ENCODE measurements at places on chromosomes 5 and 9.
A peak's percentile ranks its signal among the peaks of the same experiment; 100 is the strongest.

DNA sequence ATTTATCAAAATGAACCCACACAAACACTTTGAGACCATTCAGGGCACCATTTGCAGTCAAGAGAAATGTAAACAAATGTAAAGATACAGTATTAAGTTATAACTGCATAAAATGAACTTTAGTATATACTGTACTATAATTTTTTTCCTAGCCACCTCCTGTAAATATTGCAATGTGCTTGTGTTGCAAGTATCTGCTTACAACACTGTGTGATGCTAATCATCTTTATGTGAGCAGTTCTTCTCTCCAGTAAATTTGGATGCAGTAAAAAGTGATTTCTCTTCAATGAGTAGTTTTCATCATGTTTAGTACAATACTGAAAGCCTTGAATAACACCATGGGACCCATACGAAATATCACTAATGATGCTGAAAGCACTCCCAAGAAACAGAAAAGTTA is 9.4 kb downstream of the G3BP1 start:
- DNase-seq, result no peak

GRCh38 chr5:174409971-174410370 is 314.4 kb upstream of the MSX2 start:
- no peak for DNase-seq

DNA sequence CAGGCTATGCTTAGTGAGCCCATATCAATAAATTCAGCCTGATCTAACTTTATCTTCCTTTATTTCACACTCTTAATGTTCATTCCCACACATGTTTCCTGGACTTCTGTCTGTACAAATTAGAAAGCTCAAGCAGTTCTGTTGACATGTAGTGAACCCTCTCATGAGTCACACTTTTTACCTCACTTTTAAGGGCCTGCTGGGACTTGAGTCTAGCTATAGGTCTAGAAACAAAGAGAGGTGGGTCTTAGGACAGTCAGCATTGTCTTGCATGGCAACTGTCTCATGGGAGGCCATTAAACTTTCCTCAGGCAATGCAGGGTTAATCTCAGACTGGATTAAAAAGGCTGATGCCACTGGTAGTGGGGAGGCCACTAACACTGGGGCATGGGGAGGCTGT is 8.6 kb upstream of the CCNH start:
- DNase-seq, result no peak

- DNase-seq, result no peak
Measured at GRCh38 chr9:133959171-133959570, 33.0 kb downstream of the VAV2 start.

DNA sequence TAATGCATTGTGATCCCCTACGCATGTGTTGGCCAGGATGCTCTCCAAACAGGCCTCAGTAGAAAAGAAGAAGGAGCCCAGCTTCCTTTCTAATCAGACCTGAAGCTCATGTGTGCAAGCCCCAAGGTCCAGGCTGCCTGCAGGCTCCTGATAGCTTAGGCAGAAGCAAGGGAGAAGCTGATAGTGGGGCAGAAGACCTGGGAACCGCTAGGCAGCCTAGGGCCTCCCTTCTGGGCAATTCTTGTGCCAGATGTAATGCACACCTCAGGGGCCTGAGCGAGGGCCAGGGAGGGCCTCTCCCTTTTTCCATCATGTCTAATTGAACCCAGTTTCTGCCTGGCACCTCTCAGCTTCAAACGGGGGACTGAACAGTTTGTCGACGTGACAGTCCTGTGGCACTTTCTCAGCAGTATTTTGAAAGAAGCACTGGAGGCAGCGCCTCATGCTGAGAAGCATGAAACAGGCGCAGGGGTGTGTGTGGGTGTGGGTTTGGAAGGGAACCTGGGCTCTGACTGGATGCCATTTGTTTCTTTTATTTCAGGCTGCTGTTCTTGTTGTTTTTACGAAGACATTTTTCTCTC is 212.8 kb downstream of the PIK3R1 start:
- DNase-seq, result no peak

GRCh38 chr5:60482301-60482700 is 217.7 kb downstream of the DEPDC1B start:
- no peak for DNase-seq

DNA sequence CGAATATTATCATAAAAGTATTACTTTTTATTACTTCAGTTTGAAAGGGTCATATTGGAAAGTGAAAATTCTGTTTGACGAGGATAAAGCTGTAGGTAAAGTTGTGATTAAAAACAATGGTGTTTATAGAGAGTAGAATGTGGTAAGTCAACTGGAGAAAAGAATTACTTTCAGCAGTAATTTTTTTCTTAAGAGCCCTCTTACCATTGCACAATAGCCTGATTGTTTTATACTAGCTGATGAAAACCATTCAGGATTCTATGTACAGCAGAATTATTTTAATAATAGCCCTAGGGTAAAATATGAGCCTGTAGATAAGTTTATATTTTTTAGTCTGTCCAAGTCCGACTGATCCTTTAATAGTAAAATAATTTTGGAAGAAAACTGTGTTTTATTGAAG is 16.6 kb downstream of the CDC42SE2 start:
- DNase-seq, result peak; percentile 56

DNA sequence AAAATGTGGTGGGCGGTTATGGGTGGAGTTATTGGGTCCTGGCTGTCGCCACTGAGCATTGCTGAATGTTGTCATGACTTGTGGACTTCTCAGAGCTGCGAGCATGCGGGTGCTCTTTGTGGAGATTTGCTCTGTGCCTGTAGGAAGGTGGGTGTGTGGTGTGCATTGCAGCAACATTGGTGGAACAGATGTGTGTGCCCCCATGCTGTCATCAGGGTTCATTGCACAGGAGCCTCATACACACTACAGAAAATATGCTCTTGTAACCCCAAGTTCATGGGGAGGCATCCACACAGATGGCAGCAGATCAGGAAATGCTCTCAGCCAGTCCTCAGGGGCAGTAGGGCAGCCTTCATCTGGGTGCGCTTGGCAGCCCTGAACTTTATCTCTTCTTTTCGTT is 55.9 kb upstream of the PHF2 start:
- DNase-seq, result no peak

DNA sequence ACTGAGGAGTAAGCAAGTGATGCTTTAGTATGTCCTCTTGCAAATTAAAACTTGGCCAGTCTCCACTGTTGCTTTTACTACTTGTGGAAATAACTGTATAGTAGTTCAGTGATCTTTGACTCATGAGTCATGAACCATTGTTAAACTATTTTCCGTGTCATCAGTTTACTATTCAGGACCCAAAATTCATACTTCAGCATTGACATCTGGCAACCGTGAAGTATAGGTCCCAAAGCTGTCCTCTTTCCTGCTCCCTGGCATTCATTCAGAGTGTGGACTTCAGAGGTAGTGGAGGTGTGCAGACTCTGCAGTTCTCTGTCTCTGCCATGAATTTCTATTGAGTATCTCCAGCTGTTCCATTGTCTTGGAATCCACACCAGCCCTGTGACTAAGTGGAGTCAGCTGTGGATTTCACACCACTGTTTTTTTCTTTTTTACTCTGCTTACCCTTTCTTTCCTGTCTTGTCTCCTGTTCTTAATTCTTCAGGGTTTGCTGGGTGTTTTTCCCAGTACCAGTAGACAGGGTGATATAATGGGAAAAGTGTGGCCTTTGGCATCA is 7.5 kb downstream of the TDRD7 start:
- DNase-seq, result peak; percentile 29

- no peak for DNase-seq
Measured at GRCh38 chr5:54656261-54656728, 138.7 kb downstream of the SNX18 start.

GRCh38 chr5:3456121-3456681 is 139.4 kb upstream of the IRX1 start:
- DNase-seq, result no peak

DNA sequence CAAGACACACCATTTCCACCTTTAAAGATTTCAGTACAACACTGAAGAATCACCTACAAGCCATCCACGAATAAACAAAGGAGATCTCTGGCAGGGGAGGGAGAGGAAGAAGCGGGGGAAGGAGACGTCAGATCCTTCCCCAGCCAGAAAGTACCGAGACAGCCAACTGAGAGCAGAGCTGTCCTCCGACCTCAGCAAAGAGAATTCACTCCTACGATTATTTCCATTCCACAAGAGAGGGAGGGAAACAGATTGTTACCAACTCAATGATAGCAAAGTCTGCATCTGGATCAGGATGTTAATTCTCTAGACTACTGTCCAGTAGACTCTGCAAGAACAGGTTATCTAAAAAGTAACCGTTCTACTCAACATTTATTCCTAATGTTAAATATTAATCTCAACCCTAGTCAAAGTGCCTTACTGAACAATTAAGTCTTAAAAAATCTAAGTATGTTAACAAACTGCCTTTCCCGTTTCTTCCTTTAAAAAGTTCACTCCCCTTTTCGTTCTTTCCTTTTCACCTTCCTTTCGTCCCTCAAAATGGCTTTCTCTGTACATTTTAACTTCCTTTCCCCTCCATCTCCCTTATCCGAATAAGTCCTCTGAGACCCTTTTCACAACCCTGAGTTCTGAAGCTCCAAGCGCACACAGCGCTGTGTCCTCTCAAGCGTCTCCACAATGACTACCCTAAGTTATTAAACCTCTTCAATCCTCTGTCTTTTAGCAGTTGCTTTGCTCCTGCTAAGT is 1.4 kb downstream of the CHD1 start:
- no peak for DNase-seq

- no peak for DNase-seq
Measured at GRCh38 chr9:130008538-130008937, 34.5 kb downstream of the FNBP1 start.

DNA sequence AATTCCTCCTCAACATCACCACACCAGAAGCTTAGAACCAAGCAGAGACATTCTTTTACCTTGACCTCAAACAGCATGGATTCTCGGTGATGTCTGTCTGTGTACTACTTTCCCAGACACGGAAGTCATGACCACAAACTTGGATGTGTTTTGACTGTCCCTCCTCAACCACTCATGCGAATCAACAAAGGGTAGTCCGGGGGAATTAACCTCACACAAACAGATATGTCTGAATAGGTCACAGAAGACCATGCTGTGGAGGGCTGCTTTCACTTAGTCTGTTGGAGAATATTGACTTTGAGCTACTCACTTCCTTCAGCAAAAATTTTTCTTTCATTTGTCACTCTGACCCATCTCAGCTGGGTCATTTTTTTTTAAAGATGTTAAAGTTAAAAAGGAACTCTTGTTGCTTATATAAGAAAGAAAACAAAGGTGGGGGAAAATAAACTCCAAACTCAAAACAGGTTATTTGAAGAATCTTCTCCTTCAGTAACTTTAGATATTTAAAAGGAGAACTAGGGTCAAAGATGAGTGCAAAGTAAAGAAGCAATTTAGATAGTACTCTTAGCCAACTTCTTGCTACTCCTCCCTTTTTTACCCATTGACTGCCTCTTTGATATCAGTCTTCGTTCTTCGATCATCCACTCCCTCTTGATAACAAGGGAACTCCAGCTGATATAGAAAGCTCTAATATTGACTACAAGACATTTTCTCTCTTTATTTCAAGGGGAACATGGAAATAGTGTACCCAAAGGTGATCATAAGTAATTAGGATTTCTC is 343.4 kb upstream of the CDH6 start:
- no peak for DNase-seq

DNA sequence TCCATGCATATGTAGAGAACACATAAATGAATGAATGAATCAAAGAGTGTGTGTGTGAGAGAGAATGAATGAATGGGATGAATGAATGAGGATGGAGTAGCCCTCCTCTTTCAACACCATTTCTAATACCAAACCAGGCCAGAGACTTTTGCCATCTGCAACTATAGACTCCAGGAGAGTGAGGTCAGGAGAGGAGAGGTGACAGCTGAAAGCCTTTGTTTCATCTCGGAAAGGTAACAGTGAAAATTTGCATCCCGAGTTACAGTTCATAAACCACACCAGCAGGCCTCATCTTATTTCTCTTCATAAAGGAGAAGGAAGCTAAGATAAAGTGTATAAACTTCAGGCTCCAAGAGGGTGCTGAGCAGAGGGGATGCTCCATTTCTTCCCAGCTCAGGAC is 255.3 kb upstream of the KLF4 start:
- DNase-seq, result no peak

GRCh38 chr9:76267284-76267652 is 127.0 kb downstream of the RFK start:
- DNase-seq, result no peak

DNA sequence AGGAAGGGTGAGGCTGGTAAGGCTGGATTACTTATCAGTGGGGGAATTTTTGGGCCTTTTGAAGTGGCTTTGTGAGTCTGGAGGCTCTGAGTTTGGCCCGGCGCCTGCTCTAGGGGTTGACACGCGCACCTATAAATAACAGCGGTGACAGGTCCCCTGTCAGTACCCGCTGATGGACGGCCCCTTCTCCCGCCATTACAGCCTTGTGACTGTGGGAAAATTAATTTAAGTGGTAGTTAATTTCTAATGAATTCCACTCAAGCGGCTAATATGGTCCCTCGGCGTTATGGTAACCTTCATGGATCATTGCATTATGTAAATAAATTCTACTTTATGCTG is 16.5 kb downstream of the MRPL36 start:
- DNase-seq, result no peak

- no peak for DNase-seq
Measured at GRCh38 chr5:171420431-171421241, 1.2 kb downstream of the FGF18 start.

GRCh38 chr9:113602126-113603047 is 138.9 kb downstream of the RGS3 start:
- DNase-seq, result no peak

- no peak for DNase-seq
Measured at GRCh38 chr5:137409736-137410135, 89.4 kb downstream of the SPOCK1 start.

- peak; percentile 37 for DNase-seq
Measured at GRCh38 chr5:146291421-146292074, 47.1 kb upstream of the POU4F3 start.

- DNase-seq, result no peak
Measured at GRCh38 chr5:143402017-143402552, 1.4 kb downstream of the NR3C1 start.
